Sciatic nerve (tissue), 2 donors: ENCODE measurements at places on chromosomes 3 and 15.

DNA sequence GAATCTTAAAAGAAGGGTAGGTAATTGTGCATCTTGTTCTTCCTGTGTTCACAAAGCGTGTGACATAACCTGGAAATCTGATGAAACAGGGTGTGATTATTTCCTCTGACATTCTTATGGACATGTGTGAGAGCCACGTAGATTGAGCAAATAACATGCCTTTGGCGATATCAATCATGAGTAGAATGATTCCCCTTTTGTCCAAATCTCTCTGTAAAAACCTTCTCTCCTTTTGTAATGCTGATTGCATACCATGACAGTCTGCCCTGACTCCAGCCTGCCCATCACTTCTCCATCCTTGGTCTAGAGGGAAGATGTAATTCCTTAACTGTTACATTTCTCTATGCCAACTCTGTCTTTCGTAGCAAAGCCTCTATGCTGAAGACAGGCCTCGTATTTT, 115.0 kb downstream of the IL5RA start:
- no peak for DNase-seq

GRCh38 chr3:55270976-55271375, 216.1 kb downstream of the WNT5A start:
- DNase-seq = no peak

DNA sequence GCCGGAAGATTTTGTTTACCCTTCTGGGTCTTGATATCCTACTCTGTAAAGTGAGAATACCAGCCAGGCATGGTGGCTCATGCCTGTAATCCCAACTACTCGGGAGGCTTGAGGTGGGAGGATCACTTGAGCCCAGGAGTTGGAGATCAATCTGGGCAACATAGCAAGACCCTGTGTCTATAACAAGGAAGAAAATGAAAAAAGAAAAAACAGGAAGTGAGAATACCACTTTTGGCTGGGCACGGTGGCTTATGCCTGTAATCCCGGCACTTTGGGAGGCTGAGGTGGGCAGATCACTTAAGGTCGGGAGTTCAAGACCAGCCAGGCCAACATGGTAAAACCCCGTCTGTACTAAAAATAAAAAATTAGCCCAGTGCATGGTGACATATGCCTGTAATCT, 36.9 kb downstream of the SFMBT1 start:
- no peak for DNase-seq

GRCh38 chr3:150072576-150072975, 101.9 kb upstream of the PFN2 start:
- no peak for DNase-seq

DNA sequence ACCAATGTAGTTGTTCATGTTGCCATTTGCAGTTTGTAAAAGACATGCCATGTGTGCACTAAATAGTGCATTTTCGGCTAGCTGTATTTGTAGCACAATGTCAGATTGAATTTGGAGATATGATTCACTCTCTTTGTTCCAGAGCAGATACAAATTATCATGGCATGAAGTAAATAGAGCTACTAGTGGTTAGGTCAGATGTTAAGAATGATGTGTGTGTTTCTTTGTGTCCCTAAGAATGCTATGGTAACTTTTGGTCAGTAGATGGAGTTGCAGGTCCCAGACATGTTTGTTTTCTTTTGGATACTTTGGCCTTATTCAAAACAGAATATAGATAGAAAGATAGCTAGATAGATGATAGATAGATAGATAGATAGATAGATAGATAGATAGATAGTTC, 595.8 kb downstream of the NLGN1 start:
- no peak for DNase-seq

- DNase-seq = no peak
Measured at GRCh38 chr15:39629371-39629770, 48.5 kb downstream of the THBS1 start.

GRCh38 chr3:55292360-55292759, 194.7 kb downstream of the WNT5A start:
- DNase-seq = no peak

DNA sequence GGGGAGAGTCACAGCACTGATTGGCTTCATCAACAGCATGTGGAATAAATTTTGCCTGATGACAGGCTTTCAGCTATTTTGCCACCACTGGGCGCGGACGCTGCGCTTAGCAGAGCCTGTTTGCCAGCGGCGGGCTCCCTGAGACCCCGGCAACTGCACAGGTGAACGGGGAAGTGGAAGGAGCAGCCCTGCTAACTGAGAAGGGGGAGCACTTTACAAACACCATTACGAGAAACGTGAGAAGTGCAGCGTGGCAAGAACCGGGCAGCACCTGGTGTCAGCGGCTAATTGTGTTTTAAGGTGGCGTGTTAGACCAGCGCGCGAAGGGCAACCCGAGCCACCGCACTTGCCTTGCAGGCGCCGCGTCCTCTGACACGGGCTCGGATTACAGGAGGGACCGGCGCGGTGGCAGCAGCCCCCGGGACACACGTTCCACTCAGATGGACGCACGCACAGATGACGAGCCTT, 307.8 kb upstream of the ARRDC4 start:
- no peak for DNase-seq

- DNase-seq = no peak
Measured at GRCh38 chr15:36407647-36408046, 171.8 kb upstream of the CDIN1 start.

DNA sequence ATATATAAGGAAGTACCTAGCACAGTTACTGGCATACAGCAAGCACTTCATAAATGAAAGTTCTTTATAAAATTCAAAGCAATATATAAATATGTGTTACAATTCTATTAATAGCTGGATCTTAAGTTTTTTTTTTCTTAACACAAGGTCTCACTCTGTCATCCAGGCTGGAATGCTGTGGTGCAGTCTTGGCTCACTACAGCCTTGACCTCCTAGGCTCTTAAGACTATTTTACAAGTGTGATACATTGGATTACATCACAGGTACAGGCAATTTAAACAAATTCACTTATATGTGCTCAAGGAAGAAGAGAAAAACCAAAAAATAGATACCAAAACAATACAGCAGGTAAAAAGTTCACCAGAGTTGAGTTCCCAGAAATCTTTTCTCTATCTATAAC, 60.6 kb downstream of the ZNF280D start:
- no peak for DNase-seq

DNA sequence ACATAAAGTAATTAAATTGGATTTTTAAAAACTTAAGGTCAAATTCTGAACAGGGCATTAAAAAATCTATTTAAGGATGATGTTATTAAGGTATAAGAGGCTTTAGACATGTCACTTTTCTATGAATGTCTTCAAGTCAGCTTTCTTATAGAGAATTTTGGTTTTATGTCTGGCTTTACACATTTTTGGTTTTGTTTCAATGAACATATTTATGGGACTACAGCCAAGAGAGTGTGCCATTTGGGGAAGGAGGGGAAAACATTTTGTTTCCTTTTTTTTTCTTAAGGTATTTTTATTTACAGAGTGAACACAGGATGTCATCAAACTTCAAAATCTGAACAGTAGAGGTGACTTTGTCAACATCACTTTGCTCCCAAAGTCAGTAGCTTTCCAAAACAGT, 222.8 kb downstream of the DPH6 start:
- DNase-seq = no peak

- DNase-seq = no peak
Measured at GRCh38 chr3:127497676-127498075, 92.9 kb downstream of the TPRA1 start.

- no peak for DNase-seq
Measured at GRCh38 chr3:17749705-17750293, 7.4 kb upstream of the TBC1D5 start.

DNA sequence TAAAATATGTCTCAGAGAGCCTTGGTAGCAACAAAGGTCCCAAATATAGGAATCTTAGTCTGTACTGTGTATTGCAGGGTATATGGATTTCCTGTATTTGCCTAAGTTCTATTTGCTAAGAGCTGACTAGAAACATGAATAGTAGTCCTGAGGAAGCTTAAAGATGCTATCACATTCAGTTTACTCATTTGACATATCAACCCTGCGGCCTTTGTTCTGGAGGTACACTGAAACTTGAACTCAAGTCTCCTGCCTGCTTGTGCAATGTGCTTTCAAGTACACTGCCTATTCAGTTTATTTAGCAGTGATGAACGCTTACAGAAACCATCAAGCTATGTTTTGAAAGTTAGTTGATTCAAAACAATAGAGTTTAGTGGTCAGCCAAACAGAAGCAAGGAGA, 21.1 kb downstream of the IL1RAP start:
- no peak for DNase-seq

DNA sequence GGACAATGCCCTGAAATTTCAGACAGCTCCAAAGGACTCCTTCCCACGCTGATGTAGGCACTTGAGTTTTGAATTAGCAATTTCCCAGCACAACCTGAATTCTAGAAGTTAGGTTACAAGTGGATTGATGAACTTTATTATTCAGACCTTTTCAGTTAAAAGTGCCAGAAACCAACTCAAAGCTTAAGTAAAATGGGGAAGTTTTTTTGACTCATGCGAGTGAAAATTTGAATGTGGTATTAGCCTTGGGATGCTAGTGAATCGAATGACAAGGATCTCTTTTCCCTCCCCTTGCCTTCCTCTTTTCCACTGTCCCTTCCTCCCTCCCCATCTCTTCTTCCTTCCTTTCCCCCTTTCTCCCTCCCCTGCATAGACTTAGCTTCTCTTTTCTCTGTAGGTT, 295.1 kb upstream of the PROK2 start:
- no peak for DNase-seq

- no peak for DNase-seq
Measured at GRCh38 chr3:21645121-21645897, 105.7 kb downstream of the ZNF385D start.

DNA sequence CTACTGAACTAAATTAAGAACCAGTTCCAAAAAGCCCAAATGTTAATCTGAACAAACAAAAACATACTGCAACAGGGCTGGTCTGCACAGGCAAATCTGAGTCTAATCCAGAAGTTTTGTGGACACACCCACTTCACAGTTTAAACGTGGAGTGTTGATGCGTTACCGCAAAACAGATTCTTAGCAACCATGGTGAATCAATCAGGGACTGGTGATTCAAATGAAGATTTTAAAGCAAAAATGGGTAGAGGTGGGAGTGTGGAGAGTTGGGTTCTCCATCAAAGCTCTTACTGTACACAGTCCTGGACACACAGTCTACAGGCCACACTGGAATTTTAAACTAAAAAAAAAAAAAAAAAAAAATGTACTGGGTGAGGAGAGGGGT, 5.2 kb downstream of the ANXA2 start:
- no peak for DNase-seq

- DNase-seq = no peak
Measured at GRCh38 chr15:93141371-93141794, 52.4 kb upstream of the RGMA start.

GRCh38 chr15:71599418-71600151, 210.8 kb upstream of the NR2E3 start:
- no peak for DNase-seq

- no peak for DNase-seq
Measured at GRCh38 chr3:196968233-196969133, at the start of gene PIGZ. Gene PIGZ (minus strand): TSS chr3:196968833. CDS start chr3:196952031, 16,802 bp downstream.

GRCh38 chr3:68162644-68163043, 508.2 kb upstream of the SUCLG2 start:
- no peak for DNase-seq

- no peak for DNase-seq
Measured at GRCh38 chr3:150680562-150680961, 23.2 kb downstream of the ERICH6 start.

- no peak for DNase-seq
Measured at GRCh38 chr3:12401208-12401607, 83.1 kb upstream of the TSEN2 start.

DNA sequence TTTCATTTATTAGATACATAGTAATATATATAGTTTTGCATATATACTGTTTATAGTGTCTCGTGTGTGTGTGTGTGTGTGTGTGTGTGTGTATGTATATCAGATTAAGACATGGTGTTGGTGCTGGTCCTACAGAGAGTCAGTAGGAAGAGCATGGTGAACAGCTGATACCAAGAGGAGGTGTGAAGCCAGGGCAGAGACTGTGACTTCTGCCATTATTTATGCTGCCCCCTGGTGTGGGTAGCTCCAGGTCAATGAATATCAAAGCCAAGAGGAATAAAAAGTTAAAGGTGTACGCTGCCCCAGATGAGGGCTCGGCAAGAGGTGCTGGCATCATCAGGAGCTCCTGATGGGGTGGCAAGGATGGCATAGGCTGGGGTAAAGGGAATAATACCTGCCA, 299.5 kb upstream of the RASGRP1 start:
- no peak for DNase-seq

DNA sequence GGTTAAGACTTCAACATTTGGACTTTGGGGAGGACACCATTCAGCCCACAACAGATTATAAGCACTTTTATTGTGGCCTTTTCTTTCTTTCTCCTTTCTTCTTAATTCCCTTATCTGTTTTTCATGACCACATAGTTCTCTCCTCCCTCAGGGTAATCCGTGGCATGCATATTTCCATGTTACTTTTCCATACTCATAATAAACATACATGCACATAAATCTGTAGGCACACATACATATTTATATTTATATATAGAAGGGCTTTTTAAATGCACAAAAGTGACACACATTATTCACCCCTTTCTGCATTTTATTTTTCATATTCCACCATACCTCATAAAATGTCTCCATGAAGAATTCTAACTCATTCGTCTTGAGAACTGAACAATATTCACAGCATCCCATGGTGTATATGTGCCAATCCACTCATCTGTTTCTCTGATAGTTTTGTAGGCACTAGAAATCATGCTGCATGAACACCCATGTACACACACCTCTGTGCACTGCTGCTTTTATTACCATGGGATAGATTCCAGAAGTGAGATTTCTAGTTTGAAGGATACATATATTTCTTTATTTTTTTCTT, 38.1 kb upstream of the GADL1 start:
- DNase-seq = no peak

DNA sequence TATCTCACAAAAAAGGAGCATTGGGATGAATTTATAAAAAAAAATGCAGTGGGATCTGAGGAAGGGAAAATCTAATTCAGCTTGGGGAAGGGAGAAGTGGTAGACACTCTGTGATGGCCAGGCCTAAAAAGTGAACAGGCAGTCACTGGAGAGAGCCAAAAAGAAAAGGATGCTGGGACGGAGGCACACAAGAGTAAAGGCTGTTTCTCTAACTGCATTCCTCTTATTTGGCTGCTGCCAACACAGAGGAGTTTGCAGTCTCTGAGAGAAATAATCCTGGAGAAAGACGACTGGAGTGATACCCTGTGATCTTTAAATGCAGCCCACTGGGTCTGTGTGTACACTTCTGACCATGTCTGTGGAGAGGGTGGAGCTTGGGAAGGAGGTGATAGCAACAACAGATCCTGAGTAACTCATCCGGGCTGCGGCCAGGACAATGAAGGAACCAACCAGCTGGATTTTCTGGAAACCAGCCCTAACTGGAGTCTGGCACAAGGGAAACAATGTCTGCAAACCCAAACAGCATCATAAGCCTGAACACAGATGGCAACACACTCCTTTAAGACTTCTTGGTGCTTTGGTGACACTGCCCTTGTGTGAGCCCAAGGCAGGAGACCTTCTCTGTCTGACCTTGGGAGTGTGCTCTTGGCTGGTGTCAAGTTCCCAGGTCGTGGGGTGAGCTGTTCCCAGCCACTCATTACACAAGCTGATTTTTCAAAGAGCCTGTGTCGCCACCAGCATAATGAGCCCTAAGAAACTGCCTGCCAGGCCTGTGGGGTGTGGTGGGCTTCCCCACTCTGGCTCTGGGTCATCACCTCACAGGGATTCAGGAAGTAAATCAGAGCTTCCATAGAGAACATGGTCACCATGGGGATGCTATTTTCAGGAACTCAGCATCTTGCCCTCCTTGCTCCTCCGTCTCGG, 8.0 kb downstream of the FYCO1 start:
- DNase-seq = no peak
